ENCODE measurements at places on chromosomes 6 and 20. TPM values are rescaled to one million over a fixed set of nuclear protein-coding genes. Genes with fewer than 3 reads are reported as not detected.

Gene BPI
- not detected for total RNA-seq

GRCh38 chr6:142482974-142483373 lies 181.2 kb downstream of the ADGRG6 start:
- DNase-seq, result peak; percentile 26

- no peak for DNase-seq
Observed at GRCh38 chr6:10746915-10747250, 722 bp upstream of the TMEM14B start.

- DNase-seq, result peak; percentile 84
Observed at GRCh38 chr6:47076422-47077344, 34.6 kb upstream of the ADGRF1 start.

DNA sequence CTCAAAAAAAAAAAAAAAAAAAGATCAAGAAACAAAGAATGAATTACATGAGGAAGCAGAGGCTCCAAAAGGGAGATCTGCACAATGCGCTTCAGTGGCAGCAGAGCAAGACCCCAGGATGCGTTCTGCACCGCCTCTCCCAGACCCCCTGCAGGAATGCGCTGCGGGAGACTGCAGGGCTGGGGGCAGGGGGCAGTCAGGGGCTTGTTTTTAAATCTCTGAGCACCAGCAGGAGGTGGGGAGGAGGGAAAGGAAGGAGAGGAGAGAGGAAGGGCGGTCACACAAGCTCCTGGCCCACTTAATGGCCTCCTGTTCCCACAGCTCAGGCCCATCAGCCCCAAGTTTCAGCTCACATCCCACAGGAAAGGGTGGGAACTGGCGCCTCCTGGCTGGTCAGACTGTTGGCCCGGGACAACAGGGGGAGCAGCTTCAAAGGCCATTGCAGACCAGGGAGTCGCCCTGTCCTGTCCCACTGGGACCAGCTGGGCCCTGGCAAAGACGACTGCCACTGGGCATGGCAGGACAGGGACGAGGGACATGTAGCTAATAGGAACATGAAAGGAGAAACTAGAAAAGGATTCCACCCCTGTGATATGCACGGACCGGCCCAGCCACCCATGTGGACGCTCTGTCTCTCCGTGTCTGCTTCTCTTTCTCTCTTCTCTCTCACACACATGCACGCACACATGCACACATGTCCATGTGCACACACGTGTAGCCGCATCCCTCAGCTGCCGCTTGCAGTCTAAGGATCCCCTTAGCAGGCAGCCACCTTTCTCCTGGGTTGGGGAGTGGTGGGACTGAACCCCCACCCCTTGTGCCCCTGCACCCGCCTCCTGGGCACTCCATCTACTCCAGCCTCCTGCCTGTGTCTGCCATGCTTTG lies 34.7 kb downstream of the TFEB start:
- DNase-seq, result no peak

- DNase-seq, result no peak
Observed at GRCh38 chr20:48205281-48205782, 420.1 kb upstream of the SULF2 start.

GRCh38 chr6:53845280-53846195 lies 50.7 kb downstream of the LRRC1 start:
- DNase-seq, result no peak

GRCh38 chr20:36150847-36151539 lies 3.5 kb upstream of the EPB41L1 start:
- no peak for DNase-seq

GRCh38 chr6:115360602-115361325 lies 699.9 kb downstream of the FRK start:
- no peak for DNase-seq

All from fibroblast of villous mesenchyme (primary cell).